ENCODE measurements at places on chromosomes 6 and 20.

DNA sequence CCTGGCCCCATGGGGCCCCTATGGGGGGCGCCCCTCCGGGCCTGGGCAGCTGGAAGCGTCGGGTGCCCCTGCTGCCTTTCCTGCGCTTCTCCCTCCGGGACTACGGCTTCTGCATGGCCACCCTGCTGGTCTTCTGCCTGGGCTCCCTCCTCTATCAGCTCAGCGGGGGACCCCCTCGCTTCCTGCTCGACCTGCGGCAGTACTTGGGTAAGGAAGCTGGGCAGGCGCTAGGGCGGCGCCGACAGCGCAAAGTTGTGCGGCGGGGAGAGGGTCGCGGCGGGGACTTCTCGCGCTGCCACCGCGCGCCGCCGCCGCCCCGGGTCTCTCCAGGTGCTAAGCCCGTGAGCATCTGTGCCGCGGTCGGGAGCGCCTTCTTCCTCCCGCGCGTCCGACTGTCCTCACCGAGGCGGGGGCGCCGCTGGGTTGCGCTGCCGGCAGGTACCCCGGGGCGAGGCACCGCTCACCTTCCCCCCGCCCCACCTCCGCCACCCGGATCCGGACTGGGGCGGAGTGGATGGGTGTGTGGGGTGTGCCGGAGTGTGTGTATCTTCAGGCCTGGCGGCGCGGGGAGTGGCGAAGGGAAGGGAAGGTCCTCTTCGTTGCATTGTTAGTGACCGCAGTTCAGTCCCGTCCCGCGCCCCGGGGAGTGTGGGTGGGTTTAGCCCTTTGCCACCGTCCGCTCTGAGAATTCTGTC, 788 bp downstream of the UST start:
- DNase-seq: no peak

DNA sequence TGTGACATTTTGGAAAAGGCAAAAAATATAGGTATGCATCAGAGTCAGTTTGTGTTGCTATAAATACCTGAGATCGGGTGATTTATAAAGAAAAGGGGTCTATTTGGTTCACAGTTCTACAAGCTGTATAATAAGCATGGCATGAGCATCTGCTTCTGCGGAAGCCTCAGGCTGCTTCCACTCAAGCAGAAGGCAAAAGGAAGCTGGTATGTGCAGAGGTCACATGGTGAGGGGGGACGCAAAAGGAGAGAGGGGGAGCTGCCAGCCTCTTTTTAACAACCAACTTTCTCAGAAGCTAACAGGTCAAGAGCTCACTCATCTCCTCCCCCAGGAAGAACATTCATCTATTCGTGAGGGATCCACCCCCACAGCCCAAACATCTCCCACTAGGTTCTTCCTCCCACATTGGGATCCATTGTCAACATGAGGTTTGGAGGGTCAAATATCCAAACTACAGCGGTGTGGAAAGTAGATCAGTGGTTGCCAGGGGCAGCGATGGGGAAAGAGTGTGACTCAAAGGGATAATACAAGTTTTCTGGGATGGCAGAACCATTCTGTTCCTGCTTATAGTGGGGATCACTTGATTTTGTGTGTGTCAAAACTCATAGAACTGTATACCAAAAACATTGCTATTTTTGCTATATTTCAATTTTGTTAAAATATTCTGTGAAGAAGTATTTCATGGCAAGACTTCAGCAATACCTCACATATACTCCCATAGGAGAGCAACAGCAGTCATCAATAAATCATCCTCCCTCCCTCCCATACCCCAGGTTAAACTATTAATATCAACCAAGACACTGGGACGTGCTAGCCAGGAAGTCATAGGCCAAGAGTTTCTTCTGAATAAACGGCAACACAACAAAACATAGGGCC, 9.9 kb upstream of the FAM50B start:
- no peak for DNase-seq

- DNase-seq: no peak
Measured at GRCh38 chr20:49635166-49635565, 67.2 kb upstream of the PTGIS start.

DNA sequence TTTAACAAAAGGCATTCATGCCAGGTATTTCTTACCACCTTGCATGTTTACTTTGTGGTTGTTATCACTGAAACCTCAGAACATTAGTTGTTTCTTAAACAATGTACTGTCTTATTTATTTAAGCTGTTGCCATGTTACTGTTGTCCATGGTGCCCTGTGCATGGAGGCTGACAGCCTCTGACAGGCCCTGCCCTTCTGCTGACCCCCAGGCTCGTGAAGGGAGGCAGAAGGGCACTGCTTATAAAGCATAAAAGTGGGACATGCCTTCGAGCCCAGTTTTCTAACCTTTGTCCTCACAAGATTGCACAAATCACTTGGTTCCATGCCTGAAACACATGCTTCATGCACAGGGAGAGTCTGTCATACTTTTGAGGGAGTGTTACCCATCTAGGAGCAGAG, 46.7 kb upstream of the CLIC5 start:
- no peak for DNase-seq

- no peak for DNase-seq
Measured at GRCh38 chr6:108492131-108492766, 68.5 kb upstream of the FOXO3 start.

DNA sequence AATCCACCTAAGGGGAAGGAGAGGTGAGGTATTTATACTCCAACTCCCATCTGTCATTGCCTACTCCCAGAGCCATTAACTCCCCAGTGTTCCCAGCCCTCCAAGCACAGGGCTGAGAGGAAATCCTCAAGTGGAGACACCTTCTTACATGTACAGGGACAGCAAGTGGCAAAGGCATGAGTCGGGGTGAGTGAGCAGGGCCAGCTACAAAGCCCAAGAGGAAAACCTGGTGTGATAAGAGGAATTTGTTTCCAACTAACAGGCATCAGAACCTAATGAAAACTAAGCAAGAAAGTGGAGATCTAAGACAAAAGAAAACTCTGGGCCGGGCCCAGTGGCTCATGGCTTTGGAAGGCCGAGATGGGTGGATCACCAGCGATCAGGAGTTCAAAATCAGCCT, 70.0 kb upstream of the SRSF6 start:
- DNase-seq: no peak

DNA sequence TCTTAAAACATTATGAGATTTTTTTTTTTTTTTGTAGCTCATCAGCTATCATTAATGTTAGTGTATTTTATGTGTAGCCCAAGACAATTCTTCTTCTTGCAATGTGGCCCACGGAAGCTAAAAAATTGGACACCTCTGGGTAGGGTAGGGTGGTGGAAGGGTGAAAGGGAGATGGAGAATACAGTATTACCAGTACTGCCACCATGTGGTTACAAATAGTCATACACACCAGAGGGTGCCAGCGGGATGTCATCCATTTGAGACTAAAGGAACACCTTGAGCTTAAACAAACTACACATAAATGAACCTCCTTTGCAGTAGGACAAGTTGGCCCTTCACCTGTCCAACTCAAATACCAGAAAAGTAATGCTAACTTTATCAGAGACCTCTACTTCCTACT, 601.9 kb downstream of the HTR1B start:
- no peak for DNase-seq

GRCh38 chr6:80316686-80317231, 210.3 kb downstream of the BCKDHB start:
- no peak for DNase-seq

- no peak for DNase-seq
Measured at GRCh38 chr20:16732506-16733152, 2.8 kb downstream of the SNRPB2 start.

- DNase-seq: peak; percentile 29
Measured at GRCh38 chr20:47317127-47317895, 39.2 kb downstream of the ZMYND8 start.

DNA sequence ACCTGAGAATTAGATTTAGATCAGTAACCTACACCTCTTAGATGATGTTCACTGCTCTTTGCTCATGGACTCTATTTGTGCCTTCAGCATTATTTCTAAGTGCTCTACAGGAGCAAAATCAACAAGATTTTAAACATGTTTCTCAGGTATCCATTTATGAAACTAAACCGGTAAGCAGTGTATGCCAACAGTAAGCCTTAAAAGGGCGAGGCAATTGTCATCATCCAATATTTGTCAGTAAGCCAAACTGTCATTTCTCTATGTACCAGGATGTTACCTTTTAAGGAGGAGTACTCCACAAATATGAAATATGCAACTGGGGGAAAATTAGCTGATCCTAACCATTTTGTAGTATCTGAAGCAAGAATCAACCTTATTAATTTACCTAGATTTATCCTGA, 69.6 kb upstream of the ZNF184 start:
- DNase-seq: no peak

All from stimulated activated CD8-positive, alpha-beta memory T cell treated with anti-CD3 and anti-CD28 coated beads, Interleukin-12 subunit alpha, Interleukin-12 subunit beta, amount 100 ng/mL, for 4 hours (primary cell).